Activated CD4-positive, alpha-beta memory T cell treated with anti-CD3 and anti-CD28 coated beads for 36 hours (primary cell): ENCODE measurements at places on chromosomes 2 and 18.
A peak's percentile ranks its signal among the peaks of the same experiment; 100 is the strongest.

DNA sequence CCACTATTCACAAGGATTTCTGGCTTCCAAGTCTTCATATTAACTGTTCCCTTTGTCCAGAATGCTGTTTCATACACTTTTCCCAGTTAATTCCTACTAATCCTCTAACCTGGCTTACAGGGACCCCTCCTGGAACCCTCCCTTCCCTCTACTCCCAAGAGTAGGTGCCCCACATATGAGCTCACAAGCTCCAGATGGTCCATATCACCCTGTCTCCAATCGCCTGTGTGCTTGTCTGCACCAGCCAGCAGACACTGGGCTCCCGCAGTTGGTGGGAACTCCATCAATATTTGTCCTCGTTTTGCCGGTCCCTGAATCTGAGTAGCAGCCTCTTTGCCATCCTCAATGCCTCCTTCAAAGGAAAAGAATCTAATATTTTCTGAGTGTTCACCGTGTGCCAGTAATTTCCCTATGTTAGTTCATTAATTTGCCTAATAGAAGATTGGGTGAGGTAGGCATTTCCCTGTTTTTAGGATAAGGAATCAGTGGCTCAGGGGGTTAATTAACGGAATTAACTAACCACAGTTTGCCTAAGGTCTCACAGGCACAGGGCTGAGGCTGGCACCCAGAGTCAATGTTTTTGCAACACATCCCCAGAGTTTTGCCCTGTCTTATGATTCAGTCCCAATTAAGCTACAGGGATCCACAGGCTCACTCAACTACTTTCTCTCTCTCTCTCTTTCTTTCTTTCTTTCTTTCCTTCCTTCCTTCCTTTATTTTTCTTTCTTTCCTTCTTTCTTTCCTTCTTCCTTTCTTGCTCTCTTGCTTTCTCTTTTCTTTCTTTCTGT, 141.6 kb upstream of the CYP1B1 start:
- DNase-seq = no peak

- no peak for DNase-seq
Measured at GRCh38 chr2:127679680-127680361, 4.5 kb upstream of the LIMS2 start.

- DNase-seq = no peak
Measured at GRCh38 chr2:134029418-134029817, 224.5 kb upstream of the MGAT5 start.

DNA sequence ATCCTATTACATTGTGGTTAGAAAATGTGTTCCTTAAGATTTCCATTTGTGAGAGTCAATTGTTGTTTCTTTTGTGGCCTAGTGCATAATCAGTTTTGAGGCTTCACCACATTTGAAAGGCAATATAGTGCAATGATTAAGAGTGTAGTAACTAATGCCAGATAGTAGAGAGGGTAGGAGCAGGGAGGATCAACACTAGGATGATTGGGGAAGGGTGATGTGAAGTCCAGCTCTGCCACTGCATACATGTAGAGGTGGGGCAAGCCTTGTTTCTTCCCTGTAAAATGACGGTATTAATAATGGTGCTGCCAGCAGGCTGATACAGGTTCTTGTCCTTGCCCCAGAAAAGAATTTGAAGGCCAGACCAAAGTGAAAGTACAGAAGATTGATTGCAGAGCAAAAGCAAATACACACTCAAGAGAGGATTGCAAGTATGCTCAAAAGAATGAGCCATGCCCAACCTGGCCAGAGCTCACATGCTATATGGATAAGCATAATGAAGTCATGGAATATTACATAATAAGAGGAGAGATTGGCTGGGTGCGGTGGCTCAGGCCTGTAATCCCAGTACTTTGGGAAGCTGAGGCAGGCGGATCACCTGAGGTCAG, 8.0 kb downstream of the SP100 start:
- DNase-seq = no peak

DNA sequence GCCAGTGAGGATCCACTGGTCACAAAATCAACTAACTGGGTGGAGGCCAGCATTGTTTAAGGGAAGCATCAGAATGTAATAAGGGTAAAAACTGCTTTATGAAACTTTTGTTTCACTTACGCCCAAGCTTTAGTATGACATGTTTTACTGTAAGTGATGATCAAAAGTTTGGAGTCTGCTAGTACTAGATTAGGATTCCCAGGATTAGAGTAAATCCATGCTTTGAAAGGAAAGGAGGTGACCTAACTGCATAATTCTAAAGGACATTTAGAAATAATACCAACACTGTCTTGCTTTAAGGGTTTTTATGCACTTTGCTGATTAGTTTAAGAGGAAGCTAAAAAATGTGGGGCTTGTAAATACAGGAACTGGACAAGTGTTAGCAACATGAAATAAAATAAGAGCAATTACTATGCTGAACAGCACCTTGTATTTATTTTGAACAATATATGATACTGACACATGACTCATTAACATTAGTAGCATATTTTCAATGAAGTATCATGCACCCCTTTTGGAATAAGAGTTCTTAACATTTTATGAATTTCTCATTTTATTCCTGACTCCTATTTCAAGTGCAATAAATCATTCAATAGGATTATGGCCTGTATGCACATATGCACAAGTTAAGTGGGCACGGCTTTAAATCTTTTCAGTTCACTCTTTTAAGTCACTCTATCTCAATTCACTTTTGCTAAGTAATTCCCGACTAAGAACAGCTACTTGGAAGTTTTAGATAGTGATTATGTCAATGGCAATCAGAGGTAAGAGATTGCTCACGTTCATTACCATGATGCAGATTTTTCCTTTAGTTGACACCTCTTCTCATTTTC, 62.5 kb downstream of the STK39 start:
- DNase-seq = no peak

DNA sequence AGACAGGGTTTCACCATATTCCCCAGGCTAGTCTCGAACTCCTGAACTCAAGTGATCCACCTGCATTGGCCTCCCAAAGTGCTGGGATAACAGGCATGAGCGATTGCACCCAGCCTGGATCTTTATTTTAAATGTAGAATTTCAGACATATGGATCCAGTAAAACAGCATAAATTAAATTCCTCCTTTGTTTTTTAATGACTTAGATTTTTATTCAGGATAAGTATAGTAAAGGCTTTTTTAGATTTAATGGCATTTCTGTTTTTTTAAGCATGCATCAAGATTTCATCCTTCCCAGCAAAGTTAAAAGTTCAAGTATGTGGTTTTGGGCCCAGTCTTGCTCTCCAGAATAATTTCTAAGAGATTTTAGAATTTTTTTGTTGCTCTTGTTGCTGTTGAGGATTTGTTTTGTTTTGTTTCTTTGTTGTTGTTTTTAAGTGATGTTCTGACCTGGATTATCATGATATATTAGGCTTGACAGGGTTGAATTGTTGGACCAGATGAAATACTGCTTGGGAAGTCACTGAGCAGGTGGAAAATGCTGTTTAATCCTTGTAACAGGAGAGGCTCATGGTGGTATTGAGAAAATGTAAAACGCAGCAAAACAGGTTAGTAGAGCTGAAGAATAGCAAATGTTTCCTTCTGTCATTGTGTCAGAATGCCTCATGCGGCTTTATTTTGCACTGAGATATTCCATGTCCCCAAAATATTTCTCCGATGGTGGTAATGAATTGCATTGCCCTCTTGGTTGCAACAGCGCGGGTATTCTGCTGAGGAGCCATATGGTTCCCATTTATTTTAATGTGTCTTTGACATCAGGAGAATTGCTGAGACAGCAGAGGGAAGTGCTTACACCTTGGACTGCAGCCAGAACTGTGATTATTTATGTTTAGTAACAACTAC, 147.9 kb downstream of the GALNT3 start:
- no peak for DNase-seq

DNA sequence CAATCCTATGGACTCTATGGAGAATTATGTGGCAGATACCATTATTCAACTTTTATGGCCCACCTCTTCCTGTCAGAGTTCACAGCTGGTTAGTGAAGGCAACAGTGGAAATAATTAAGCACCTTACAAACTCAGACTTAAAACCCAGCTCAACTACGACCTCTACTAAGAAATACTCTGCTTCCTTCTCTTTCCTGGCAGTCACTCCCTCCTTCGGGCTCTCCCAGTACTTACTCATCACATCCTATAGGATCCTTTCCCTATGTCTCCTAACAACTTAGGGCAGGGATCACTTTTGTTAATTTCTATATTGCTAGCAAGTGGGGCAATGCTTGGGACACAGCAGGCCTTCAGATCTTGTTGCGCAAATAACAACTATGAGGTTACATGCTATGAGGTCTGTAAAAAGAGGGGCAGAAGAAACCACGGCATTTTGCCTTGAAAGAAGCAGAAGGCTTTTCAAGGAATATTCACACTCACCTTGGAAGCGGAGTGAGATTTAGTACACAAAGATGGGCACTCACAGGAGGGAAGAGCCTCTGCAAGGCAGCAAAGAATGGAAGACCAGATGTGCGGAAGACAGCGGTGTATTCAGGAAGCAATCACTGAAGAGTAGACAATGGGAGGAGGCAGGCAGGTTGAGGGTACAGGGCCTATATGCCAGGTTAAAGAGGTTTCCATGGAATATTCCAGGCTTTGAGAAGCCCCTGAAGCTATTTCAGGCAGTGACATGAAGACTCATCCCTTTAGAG, 2.1 kb downstream of the STK39 start:
- DNase-seq = no peak

DNA sequence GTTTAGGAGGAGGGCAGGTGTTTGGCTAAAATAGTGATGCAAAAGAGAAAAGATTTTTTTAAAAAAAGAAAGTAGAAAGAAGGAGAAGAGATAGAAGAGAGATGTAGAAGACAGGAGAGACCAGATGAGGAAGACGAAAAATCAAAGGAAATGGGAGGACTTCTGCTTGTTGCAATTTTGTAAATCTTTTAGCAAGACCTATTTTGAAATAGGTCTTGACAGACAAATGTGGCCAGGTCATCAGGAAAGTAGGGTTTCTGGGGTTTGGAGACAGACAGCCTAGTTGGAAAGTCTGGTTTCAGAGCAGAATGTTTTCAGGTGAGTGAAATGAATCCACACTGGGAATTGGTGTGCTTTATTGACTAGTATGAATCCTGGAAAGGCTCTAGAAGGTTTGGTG, 104.5 kb upstream of the CAVIN2 start:
- DNase-seq = no peak

DNA sequence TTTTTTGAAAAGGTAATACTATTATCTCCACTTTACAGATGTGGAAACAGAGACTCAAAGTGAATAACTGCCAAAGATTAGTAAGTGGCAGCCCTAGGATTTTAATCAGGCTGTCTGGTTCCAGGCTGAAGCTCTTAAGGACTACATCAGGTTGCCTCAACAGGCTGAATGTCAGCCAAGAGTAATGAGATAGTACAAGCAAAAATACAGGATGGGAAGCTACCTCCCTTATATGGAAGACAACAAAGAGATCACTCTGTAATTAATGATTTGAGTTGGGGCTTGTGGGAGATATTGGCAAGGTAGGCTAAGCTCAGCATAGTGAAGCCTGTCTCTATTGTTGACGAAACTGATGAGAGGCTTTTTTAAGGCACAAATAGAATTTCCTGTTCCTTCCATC, 323.1 kb downstream of the KCNJ3 start:
- DNase-seq = no peak

DNA sequence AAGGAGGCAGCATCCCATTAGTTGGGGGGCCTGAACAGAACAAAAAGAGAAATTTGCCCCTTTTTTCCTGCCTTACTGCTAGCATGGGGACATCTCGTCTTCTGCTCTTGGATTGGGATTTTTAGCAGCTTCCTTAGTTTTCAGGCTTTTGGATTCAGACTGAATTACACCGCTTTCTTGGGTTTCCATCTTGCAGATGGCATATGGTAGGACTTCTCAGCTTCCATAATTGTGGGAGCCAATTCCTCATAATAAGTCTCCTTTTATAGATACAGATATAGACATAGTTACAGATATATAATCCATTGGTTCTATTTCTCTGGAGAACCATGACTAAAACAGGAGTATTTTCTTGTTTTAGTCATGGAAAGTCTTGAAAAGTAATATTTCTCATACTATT, 5.2 kb upstream of the RAPGEF4 start:
- no peak for DNase-seq

GRCh38 chr2:145350011-145350410, 830.1 kb upstream of the ZEB2 start:
- no peak for DNase-seq

- DNase-seq = peak; percentile 43
Measured at GRCh38 chr2:200467806-200468681, 41.8 kb downstream of the KCTD18 start.

DNA sequence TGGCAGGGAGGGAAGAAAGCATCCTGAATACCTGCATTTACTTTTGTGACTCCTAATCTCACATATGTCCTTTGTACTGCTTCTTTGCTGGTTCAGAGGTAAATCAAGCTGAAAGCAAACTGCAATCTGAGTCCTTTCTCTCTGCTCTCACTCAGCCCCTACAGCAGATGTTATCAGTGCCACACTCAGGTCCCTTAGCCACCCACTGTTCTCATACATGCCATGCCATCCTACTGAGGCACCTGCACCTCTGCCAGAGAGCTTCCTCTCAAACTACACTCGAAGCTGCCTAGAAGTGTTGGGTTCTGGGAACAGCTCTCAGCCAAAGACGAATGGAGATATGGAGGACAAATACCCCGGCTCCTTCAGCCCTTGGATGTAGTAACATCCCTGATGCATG, 244.5 kb downstream of the TXNL1 start:
- DNase-seq = no peak

- DNase-seq = no peak
Measured at GRCh38 chr2:239791526-239792404, 233.4 kb downstream of the NDUFA10 start.

GRCh38 chr2:27265536-27265870, 2.7 kb upstream of the SLC30A3 start:
- DNase-seq = no peak

DNA sequence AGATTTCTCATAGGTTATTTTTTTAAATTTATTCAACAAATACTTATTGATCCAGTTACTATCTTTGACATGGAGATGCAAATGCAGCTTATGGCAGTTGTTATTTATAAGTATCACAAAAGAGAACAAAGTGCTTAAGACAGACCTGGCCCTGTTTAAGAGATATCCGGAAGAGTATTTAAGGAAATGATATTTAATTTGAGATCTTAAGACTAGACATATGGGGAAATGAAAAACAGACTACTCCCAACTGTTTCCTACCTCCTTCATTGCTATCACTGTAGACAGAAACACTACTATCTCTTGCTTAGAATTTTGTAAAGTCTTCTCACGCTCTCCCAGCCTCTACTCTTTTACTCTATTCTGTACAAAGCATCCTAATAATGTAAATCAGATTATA, 36.0 kb downstream of the RPRD1A start:
- no peak for DNase-seq

DNA sequence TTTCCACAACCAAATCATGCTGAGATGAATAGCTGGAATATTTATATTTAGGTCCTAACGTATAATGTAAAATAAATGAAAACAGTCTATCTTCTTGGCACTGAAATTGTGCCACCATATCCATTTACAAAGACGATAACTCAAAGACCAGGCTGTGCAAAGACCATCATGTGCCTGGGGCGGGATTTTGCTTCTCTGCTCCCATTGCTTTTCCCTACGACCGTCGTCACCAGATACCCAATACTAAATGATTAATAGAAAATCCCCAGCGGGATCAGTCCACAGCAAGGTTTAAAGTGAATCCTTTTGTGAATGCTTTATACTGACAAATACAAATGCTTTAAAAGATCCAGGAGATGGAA, 194.3 kb upstream of the ARL4C start:
- DNase-seq = no peak

GRCh38 chr2:177332026-177332991, 60.3 kb upstream of the AGPS start:
- DNase-seq = peak; percentile 37
